K562 (cell line): ENCODE measurements at places on chromosomes 7 and 10. TPM values are rescaled to one million over a fixed set of nuclear protein-coding genes. Genes with fewer than 3 reads are reported as not detected.

GRCh38 chr10:132064082-132064755 lies 1.5 kb upstream of the JAKMIP3 start:
- H3K4me3 ChIP-seq: no peak overlapping the region
- peaks cover 13% of the 10 kb centered on the region for H3K4me1 ChIP-seq
- DNase-seq: no peak
- no peaks in the 10 kb centered on the region for H3K36me3 ChIP-seq
- H3K27ac ChIP-seq: no peak overlapping the region

GRCh38 chr7:131861620-131862346 lies 305.4 kb upstream of the PODXL start:
- no peaks in the 10 kb centered on the region for H3K27me3 ChIP-seq
- no peaks in the 10 kb centered on the region for H3K36me3 ChIP-seq
- no peaks in the 10 kb centered on the region for H3K4me1 ChIP-seq
- H3K27ac ChIP-seq: no peak overlapping the region

- no peak overlapping the region for H3K4me3 ChIP-seq
- peaks cover 8% of the 10 kb centered on the region; the same call in 2 of the 3 replicates for H3K4me1 ChIP-seq
- H3K27ac ChIP-seq: no peak overlapping the region
- H3K27me3 ChIP-seq: no peaks in the 10 kb centered on the region
- H3K36me3 ChIP-seq: no peaks in the 10 kb centered on the region
Measured at GRCh38 chr7:141837683-141838082, 3.6 kb downstream of the PRSS37 start.

DNA sequence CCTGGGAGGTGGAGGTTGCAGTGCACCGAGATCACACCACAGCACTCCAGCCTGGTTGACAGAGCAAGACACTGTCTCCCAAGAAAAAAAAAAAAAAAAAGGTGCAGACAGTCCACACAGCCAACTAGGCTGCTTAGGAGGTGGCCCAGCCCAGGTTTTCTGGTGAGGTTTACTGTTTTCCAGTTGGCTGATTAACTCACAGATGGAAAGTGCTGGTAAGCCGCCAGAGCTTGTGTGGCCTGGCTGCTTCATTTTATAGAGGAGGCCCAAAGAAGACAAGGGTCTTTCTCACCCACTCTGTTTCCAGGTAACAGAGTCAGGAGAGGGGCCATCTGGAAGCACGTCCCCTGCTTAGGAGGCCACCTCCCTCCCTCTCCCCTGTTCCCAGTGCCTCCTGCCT lies 6.2 kb downstream of the RHBDD2 start:
- no peak overlapping the region for H3K4me3 ChIP-seq
- H3K27me3 ChIP-seq: no peaks in the 10 kb centered on the region
- no peak for DNase-seq
- H3K27ac ChIP-seq: no peak overlapping the region
- peaks cover 71% of the 10 kb centered on the region for H3K36me3 ChIP-seq
- peaks cover 19% of the 10 kb centered on the region for H3K4me1 ChIP-seq

DNA sequence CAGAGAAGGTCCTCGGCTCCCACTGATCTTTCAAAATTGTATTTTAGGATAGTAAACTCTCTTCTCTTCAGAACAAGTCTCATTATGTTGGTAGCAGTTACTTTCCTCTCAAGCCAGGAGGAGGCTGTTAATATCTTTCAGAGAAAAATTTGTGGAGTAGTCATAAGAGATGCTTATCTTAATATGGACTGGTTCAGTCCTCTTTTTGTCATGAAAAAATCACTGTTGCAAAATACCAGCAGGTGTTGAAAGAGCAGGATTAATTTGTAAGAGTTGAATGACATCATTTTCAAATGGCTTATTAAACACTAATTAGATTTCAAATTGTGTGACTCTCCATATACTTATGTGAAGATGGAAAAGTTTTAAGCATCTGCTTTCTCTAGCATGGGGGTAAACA lies 662.5 kb downstream of the POM121L12 start:
- H3K4me1 ChIP-seq: no peaks in the 10 kb centered on the region
- H3K27ac ChIP-seq: no peak overlapping the region
- H3K36me3 ChIP-seq: no peaks in the 10 kb centered on the region
- H3K4me3 ChIP-seq: no peak overlapping the region
- no peak for DNase-seq
- H3K27me3 ChIP-seq: no peaks in the 10 kb centered on the region

- no peaks in the 10 kb centered on the region for H3K27me3 ChIP-seq
- no peak overlapping the region for H3K4me3 ChIP-seq
- DNase-seq: no peak
- H3K4me1 ChIP-seq: no peaks in the 10 kb centered on the region
- no peak overlapping the region for H3K27ac ChIP-seq
Measured at GRCh38 chr10:121165276-121165675, 314.1 kb downstream of the WDR11 start.

GRCh38 chr10:77626266-77626935 lies 11.2 kb downstream of the KCNMA1 start:
- peaks cover 6% of the 10 kb centered on the region for H3K27me3 ChIP-seq
- no peak overlapping the region for H3K4me3 ChIP-seq
- no peak overlapping the region for H3K27ac ChIP-seq
- H3K4me1 ChIP-seq: no peaks in the 10 kb centered on the region

DNA sequence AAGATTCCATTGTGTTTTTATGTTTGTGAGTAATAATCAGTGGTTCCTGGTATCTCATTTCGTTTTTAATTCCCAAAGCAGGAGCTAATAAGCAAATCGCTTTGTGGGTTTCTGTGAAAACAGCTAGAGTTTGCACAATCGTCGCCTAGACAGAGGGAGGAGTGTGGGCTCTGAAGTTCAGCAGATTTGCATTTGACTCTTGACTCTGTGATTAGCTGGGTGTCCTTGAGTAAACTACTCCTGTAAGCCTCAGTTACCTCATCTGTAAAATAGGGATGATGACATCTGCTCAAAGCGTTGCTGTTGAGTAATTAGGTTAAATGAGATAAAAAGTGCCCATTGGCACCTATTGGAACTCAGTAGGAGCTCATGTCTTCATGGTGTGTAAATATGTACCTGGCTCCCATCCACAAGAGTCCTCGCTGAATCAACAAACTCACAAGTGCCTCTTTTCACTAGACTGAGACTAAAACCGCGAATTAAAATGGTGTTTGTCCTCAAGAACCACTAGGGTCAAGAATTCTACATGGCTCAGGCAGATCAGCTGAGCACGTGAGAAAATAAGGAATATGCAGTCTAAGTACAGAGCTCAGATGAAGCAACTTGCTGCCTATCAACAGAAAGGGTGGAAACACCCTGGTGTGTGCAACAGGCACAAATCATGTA lies 385.8 kb upstream of the C7orf33 start:
- H3K27ac ChIP-seq: no peak overlapping the region
- H3K27me3 ChIP-seq: no peaks in the 10 kb centered on the region
- no peaks in the 10 kb centered on the region for H3K36me3 ChIP-seq
- no peaks in the 10 kb centered on the region for H3K4me1 ChIP-seq
- DNase-seq: no peak
- no peak overlapping the region for H3K4me3 ChIP-seq

DNA sequence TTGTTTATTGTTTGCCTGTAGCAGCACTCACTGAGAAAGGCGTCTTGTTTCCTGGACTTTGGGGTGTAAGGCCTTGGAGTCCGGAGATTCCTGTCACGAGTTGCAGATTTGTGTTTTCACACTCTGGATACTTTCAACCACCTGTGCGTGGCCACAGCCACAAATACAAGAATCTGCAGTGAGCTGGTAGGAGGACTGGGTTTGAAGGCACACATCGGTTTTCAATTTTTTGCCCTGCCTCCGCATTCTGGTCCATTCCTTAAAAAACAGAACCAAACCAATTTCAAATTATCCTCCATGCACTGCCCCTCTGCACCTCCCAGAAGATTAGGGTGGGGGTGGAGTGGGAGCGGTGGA lies 619 bp downstream of the EXOC4 start:
- peak; percentile 32 for DNase-seq
- peak overlapping the region; percentile 66 for H3K4me3 ChIP-seq
- peak overlapping the region; percentile 55 for H3K27ac ChIP-seq
- peaks cover 14% of the 10 kb centered on the region for H3K36me3 ChIP-seq
- no peaks in the 10 kb centered on the region for H3K27me3 ChIP-seq

DNA sequence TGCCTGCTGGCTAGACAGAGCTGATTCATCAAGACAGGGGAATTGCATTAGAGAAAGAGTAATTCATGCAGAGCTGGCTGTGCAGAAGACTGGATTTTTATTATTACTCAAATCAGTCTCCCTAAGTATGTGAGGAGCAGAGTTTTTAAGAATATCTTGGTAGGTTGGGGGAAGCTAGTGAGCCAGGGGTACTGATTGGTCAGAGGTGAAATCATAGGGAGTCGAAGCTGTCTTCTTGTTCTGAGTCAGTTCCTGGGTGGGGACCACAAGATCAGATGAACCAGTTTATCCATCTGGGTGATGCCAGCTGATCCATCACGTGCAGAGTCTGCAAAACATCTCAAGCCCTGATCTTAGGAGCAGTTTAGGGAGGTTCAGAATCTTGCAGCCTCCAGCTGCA lies 39.8 kb downstream of the FOXI2 start:
- H3K27ac ChIP-seq: no peak overlapping the region
- H3K27me3 ChIP-seq: no peaks in the 10 kb centered on the region
- no peaks in the 10 kb centered on the region for H3K36me3 ChIP-seq
- H3K4me1 ChIP-seq: no peaks in the 10 kb centered on the region

- H3K27ac ChIP-seq: no peak overlapping the region
- no peaks in the 10 kb centered on the region for H3K4me1 ChIP-seq
- DNase-seq: no peak
- no peaks in the 10 kb centered on the region for H3K36me3 ChIP-seq
Measured at GRCh38 chr7:158368449-158368848, 219.2 kb downstream of the PTPRN2 start.

- H3K27ac ChIP-seq: no peak overlapping the region
- H3K4me1 ChIP-seq: no peaks in the 10 kb centered on the region
- H3K36me3 ChIP-seq: no peaks in the 10 kb centered on the region
- DNase-seq: no peak
- no peaks in the 10 kb centered on the region for H3K27me3 ChIP-seq
Measured at GRCh38 chr7:20601121-20601520, 14.3 kb upstream of the ABCB5 start.

Gene NET1
- total RNA-seq: 152 and 158 TPM in 2 replicates

Gene PLEKHS1
- total RNA-seq: not detected in 2 replicates

Gene GNGT1
- total RNA-seq: 0.78 and 0.83 TPM in 2 replicates

Gene SFRP5
- 0.29 and 0.40 TPM in 2 replicates for total RNA-seq

Gene SPDYE16
- 0.13 TPM in 1 of 2 replicates, not detected in the other for total RNA-seq
